ENCODE measurements at places on chromosomes 4 and X.

- no peak for DNase-seq
Observed at GRCh38 chr4:39415678-39416283, 9.1 kb downstream of the KLB start.

DNA sequence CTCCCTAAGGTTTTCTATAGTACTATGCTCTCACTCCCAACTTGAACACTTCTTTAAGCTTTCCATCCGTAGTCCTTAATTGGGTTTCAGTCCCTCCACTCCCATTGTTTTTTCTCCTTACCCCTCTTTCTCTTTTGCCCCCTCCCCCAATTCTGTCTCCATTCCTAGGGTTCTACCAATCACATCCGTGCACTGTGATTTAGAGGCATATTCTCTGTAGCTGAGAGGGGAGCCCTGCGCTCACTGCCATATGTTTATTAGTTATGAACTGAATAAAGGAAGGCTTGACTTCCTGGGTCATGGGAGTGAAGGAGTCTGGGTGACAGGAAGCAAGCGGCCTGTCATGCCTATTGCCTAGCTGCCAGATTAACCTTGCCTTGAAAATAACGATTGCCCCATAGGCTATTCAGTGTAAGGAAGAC lies 471 bp downstream of the MCTS1 start:
- no peak for DNase-seq

DNA sequence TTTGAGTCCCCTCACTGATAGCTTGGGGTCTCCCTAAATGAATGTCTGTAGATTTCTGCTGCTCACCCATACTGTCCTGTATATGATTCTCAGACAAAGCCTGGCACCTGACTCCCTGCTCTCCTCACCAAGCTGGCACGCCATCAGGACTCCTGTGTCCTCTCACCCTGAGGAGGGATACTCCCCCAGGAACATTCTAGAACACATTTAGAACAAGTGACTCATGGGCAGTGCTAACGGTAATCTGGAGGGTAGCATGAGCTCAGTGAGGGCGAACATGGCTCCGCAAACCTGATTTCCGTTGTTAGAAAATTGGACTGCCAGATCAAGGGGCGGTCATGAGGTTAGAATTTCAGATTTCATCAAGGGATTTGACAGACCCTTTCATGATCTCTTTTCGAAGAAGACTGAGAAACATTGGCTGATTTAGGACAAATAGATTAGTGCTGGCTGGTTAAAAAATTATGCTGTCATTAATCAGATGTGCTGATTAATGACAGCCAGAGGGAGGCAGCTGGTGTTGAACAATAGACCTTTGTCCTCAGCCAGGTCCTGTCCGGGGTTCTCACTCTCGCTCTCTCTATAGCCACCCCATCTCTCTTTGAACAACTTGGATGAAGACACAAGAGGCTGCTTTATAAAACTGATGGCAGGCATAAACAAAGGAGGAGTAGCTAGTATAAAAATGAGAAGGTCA lies 244.3 kb downstream of the PTTG2 start:
- no peak for DNase-seq

GRCh38 chr4:82293304-82293703 lies 80.5 kb downstream of the HNRNPD start:
- no peak for DNase-seq

Data from stimulated activated CD4-positive, alpha-beta T cell treated with anti-CD3 and anti-CD28 coated beads, TNF-alpha, amount 100 ng/mL, for 1 hour (primary cell).